ENCODE measurements at places on chromosomes 13 and 19.
A peak's percentile ranks its signal among the peaks of the same experiment; 100 is the strongest.

DNA sequence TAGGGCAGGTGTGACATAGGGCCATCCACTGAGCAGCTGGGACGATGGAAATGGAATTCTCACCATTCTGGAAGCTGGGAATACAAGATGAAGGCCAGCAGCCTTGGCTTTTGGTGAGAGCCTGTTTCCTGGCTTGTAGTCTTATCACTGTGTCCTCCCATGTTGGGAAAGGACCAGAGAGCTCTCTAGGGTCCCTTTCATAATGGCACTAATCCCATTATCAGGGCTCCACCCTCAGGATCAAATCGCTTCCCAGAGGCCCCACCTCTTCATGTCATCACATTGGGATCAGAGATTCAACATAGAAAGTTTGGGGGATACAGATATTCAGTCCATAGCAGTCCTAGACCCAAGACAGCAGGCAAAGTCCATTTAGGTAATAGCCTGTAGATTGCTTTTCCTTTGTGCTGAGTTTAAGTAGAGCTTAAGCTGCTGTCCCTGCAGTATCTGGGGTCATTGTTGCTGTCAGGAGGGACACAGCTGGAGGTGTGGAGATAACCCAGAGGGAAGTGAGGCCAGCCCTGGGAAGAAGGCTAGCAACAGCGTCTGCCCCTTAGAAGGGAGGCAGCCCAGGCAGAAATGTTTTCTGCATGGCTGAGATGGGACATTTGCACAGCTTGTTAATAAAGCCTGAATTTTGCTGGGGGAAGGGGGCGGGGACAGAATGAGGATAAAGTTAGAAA lies 136.5 kb upstream of the GPR12 start:
- no peaks in the 10 kb centered on the region for H3K36me3 ChIP-seq
- H3K4me1 ChIP-seq, result no peaks in the 10 kb centered on the region
- no peak overlapping the region for H3K4me3 ChIP-seq
- H3K27me3 ChIP-seq, result peaks cover 10% of the 10 kb centered on the region
- no peak for DNase-seq
- no peak overlapping the region for H3K27ac ChIP-seq

DNA sequence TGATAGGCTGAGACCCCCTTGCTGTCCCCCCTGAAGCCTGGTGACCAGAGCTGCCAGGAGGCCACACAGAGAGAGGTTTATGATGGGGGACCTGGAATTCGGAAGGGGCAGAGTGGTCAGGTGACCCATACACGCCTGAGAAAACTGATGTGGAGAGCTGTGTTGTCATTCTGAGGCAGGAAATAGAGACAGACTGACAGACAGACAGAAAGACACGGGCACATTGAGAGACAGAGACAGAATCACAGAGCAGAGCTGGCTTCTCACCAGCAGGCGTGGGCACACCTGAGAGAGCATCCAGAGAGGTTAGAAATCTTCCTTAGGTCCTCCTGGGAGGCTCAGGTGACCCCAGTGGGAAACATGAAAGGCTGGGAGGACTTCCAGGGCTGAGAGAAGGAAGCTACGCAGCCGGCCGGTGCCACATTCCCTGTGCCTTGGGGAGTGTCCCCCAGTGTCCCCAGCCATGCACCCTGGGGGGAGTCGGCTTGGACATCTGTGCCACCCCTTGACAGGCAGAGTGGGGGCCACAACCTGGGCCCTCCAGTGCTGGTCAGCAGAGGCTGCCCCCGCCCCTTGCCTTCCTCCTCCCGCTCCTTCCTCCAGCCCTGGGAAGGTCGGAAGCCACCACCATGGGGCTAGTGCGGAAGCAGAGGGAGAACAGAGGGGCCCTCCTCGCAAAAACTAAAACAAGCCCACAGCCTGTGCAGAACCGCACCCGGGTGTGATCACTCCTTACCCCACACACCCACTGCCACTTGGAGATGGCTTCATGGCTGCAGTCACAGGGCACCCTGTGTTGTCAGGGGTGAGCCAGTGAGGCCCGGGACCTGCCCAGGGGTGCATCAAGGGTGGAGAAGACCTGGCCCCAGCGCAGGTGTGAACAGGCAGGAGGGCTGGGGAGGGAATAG lies 2.2 kb downstream of the FFAR1 start:
- H3K27me3 ChIP-seq, result peaks cover 38% of the 10 kb centered on the region
- H3K36me3 ChIP-seq, result no peaks in the 10 kb centered on the region
- no peak overlapping the region for H3K27ac ChIP-seq
- no peak overlapping the region for H3K4me3 ChIP-seq
- H3K4me1 ChIP-seq, result peaks cover 31% of the 10 kb centered on the region

DNA sequence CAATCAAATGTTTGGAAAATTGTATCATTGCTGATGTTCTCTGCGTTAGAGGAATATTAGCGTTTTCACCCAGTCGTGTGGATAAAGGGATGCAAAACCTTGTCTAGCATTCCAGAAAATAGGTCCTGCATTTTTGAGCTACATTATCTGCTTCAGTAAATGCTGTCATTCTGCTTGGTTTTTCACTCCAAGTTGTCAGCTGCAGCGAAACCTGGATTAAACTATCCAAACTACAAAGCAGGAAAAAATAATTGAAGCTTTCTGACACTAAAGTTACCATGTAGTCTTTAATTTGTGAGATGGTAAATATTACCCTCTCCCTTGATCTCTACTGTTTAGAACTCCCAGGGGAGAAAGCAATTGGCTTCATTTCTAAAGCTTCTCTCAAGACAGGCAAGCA lies 1795.5 kb upstream of the PRR20A start:
- no peak overlapping the region for H3K4me3 ChIP-seq
- no peak overlapping the region for H3K27ac ChIP-seq
- no peaks in the 10 kb centered on the region for H3K36me3 ChIP-seq

DNA sequence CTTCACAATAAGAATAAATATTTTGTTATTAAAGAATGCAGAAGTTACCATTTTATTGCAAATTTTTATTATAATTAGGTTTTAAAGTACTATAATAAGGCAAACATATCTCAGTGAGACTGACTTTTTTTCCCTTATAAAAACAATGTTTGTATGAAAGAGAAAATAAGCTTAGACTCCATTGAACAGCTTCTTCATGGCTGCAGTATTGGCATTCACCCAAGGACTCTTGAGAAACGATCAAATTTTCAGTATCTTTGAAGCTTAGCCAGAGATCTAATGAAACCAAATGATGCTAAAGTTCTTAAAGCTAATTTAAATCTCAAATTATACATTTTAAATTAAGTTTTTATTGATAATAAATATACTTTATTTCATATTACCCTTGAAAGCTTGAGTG lies 128.3 kb downstream of the GGACT start:
- DNase-seq, result no peak
- H3K4me1 ChIP-seq, result peaks cover 5% of the 10 kb centered on the region
- H3K36me3 ChIP-seq, result no peaks in the 10 kb centered on the region
- H3K27ac ChIP-seq, result no peak overlapping the region
- H3K27me3 ChIP-seq, result no peaks in the 10 kb centered on the region

DNA sequence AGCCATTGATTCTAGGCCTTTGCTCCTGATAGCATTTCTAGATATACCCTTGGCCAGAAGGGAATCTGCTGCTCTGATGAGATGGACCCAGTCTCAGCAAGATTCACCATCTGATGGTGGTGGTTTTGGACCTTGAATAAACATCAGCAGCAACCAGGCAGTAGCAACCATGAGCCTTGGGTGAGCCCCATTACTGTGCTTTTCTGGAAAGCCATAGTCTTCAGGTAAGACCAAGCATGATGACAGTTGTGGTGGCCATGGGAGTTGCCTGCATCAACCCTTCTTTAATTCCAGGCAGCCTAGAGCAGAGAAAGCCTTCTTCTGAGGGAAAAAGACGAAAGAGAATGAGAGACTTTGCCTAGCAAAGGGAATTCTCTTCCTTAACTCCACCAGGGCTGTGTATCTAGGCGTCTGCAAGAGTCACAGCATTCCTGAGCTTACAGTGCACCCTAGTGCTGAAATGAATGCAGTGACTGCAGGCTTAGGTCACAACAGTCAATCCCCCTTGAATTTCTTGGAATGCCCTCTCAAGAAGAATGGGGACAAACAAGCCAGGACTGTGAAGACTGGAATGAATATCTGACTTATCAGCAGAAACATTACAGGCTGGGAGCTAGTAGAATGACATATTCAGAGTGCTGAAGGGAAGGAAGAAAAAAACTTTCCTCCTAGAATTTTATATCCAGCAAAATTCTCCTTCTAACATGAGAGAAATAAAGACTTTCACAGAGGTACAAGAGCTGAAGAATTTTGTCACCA lies 942.4 kb upstream of the PCDH20 start:
- no peaks in the 10 kb centered on the region for H3K36me3 ChIP-seq
- H3K4me1 ChIP-seq, result no peaks in the 10 kb centered on the region
- H3K27ac ChIP-seq, result no peak overlapping the region
- no peak overlapping the region for H3K4me3 ChIP-seq

GRCh38 chr13:74134777-74135325 lies 647 bp upstream of the KLF12 start:
- H3K4me1 ChIP-seq, result peaks cover 23% of the 10 kb centered on the region
- no peak overlapping the region for H3K4me3 ChIP-seq
- H3K27ac ChIP-seq, result peak overlapping the region; percentile 71
- peaks cover 8% of the 10 kb centered on the region for H3K36me3 ChIP-seq
- DNase-seq, result peak; percentile 68

DNA sequence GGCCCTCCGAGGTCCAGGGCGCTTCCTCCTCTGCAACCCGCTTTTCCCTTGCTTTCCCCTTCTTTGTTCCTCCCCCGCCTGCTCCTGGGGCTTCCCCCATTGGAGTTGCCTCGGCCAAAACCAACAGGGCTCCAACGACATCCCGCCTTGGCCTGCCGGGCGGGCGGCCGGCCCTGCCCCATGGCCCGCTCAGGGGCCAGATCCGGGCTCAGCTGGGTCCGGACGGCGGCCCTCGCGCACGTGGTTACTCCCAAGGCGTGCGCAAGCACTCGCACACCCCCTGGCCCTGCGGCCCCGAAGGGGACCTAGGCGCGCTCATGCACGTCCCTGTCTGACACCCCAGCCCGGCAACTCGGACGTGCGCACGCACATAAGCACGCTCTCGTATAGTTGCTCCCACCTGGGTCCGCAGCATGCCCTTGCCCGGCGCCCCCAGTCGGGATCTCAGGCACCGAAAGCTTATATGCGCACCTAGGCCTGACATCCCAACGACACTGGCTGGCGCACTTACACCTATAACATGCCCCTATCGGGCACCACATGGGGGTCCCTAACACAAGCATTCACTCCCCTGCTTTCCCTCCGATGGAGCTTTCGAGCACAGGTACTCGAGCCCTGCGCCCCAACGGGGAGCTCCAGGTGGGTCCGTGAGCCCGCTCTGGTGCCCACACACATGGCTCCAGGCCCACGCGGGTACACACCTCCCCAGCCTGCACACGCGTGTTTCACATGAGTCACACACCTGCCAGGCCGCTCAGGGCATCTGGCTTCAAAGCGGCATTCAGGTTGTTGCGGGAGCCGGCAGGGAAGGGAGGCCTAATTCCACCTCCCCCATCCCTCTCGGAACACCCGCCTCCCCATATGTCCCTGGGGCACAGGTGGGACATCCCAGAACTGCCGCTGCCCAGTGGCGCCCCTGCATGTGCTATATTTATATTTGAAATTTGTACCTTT lies 15.0 kb downstream of the NFIX start:
- no peak overlapping the region for H3K4me3 ChIP-seq
- H3K27me3 ChIP-seq, result peaks cover 56% of the 10 kb centered on the region
- H3K4me1 ChIP-seq, result peaks cover 19% of the 10 kb centered on the region
- no peak for DNase-seq
- no peak overlapping the region for H3K27ac ChIP-seq

DNA sequence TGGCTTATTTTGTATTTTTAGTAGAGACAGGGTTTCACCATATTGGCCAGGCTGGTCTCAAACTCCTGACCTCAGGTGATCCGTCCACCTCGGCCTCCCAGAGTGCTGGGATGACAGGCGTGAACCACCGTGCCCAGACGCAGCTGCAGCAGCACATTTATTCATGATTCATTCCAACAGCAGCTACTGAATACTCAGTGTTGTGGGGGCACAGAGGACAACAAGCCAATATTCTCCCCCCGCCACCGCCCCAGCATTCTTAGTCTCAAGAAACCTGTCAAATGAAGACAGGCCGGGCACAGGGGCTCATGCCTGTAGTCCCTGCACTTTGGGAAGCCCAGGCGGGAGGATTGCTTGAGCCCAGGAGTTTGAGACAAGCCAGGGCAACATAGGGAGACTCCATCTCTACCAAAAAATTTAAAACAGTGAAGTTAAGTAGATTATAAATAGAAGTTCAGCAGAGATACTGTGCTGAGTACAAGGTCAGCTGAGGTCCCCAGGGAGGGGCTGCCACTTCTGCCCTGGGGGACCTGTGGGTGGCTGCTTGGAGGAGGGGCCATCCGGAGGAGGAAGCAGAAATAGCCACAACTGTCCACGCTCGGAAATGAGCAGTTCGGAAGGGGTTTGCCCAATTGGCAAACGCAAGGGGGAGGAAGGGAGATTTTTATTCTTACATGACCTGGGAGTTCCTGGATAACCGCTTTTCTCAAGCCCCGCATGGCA lies 4.3 kb downstream of the DOT1L start:
- peaks cover 62% of the 10 kb centered on the region for H3K4me1 ChIP-seq
- H3K4me3 ChIP-seq, result peak overlapping the region; percentile 52
- H3K27me3 ChIP-seq, result no peaks in the 10 kb centered on the region
- peaks cover 9% of the 10 kb centered on the region for H3K36me3 ChIP-seq
- H3K27ac ChIP-seq, result peak overlapping the region; percentile 84

GRCh38 chr19:31100206-31100590 lies 249.0 kb downstream of the TSHZ3 start:
- H3K4me3 ChIP-seq, result no peak overlapping the region
- H3K27ac ChIP-seq, result no peak overlapping the region
- no peaks in the 10 kb centered on the region for H3K36me3 ChIP-seq
- DNase-seq, result no peak
- no peaks in the 10 kb centered on the region for H3K27me3 ChIP-seq

DNA sequence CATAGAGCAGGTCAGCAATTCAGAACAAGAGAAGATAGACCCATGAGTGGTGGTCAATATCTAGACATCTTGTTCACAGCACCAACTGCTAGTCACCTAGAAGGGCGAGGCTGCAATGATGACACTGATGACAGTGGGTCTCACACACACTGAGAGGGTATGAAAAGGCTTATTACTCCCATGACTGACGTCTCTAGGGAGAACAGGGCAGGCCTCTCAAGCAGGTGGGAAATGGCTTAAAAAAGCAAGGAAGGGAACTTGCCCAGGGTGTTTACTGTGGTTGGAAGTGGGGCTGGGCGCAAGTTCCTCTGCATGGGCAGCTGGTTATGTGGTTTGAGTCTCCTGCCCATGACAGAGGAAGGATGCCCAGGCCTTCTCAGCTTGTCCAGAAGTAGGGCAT lies 33.8 kb downstream of the ZNF44 start:
- no peak for DNase-seq
- no peak overlapping the region for H3K27ac ChIP-seq
- H3K4me3 ChIP-seq, result no peak overlapping the region
- no peaks in the 10 kb centered on the region for H3K27me3 ChIP-seq

- peaks cover 26% of the 10 kb centered on the region for H3K4me1 ChIP-seq
- no peak overlapping the region for H3K27ac ChIP-seq
- peaks cover 64% of the 10 kb centered on the region for H3K27me3 ChIP-seq
- DNase-seq, result no peak
These were observed 1.8 kb upstream of the CCNA1 start for GRCh38 chr13:36430247-36431203.

DNA sequence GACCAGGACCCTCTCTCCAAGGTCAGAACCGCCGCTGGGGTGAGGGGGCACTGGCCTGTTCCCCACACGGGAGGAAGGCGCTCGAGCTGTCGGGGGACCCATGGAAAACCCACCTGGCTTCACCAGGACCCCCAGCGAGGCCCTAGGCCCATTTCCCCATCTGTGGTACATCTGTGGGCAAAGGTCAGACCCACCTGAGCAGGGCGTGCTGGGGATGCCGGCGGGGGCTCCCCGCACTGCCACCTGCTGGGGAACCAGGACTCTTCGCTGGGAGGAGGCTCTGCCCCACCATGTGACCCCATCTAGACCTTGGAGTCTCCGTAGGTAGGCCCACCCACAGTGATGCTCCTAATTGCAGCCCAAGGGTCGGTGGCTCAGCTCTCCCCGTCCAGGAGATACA lies 511 bp downstream of the WDR88 start:
- H3K4me3 ChIP-seq, result no peak overlapping the region
- DNase-seq, result no peak
- peaks cover 19% of the 10 kb centered on the region for H3K36me3 ChIP-seq
- peaks cover 4% of the 10 kb centered on the region for H3K4me1 ChIP-seq

All from activated CD4-positive, alpha-beta memory T cell treated with anti-CD3 and anti-CD28 coated beads, Interleukin-2, amount 10 ng/mL, durations not matched to agents 7 days and 5 days (primary cell).